ENCODE measurements at places on chromosomes 1 and 21. TPM values are rescaled to one million over a fixed set of nuclear protein-coding genes. Genes with fewer than 3 reads are reported as not detected.

The CELA3B gene
- not detected for total RNA-seq

- no peak for DNase-seq
Measured at GRCh38 chr1:197911857-197912696, 5.1 kb upstream of the LHX9 start.

GRCh38 chr1:109807822-109808680 lies 44.3 kb upstream of the EPS8L3 start:
- DNase-seq = no peak

DNA sequence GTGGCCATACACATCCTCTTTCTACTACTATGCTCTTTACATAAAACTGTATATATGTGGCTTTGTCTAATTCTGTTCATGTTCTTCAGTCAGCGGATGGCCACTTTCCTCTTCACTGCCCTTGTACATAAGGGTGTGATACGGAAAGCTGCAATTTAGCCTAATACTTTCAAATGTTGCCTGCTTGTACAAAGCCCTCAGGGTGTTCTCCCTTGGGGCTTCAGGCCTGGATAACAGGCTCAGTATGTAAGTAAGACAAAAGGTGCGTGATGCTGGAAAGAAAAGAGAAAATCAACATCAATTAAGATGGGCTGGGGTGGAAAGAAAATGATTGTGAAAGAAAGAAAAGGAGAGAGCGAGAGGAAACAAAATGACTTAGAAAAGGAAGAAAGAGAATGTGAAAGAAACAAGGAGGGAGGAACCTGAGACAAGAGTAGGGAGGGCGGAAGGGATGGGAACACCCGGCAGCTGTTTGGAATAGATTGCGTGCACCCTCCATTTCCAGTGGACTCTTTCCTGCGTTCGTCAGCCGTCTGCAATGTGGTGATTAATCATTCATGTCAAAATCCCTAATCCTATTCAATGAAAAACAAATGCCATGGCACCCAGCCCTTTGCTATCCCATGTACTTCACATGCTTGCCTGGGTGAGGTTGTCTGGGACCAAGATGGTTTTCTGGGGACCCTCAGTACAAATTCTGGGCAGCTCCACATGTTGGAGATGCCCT lies 553.6 kb downstream of the NUF2 start:
- no peak for DNase-seq

DNA sequence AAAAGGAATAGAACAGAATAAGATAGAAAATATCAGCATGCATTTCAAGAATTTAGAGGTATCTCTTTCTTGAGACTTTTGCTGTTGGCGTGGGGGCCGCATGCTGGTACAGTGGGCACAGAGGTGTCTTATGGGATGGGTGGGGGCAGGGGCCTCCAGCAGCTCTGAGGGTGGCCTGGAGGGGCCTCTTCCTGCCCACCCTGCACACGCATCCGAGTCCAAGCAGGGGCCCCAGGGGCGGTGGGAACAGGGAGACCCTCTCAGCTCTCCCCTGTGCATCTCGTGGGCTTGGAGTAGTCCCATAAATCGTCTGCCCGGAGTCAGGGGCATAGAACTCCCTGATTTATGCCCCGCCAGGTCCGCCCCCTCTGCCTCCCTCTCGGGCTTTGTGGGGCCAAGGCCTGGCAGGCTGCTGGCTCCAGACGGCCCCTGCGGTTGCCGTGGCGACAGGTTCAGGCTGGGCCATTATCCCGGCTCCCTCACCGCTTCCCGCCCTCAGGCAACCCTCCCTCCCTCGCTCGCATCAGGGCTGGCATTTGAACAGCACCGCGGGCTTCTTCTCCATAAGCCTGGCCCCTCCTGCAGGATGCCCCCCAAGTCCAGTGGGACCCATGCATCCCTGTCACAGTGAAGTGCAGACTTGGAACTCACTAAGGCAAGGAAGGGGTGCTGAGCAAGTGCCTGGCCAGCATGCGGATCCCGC lies 133.2 kb upstream of the ZBTB40 start:
- peak; percentile 21 for DNase-seq

- no peak for DNase-seq
Measured at GRCh38 chr1:247375747-247376146, 40.2 kb upstream of the NLRP3 start.

GRCh38 chr1:222109836-222110235 lies 367.9 kb upstream of the DUSP10 start:
- DNase-seq = no peak

DNA sequence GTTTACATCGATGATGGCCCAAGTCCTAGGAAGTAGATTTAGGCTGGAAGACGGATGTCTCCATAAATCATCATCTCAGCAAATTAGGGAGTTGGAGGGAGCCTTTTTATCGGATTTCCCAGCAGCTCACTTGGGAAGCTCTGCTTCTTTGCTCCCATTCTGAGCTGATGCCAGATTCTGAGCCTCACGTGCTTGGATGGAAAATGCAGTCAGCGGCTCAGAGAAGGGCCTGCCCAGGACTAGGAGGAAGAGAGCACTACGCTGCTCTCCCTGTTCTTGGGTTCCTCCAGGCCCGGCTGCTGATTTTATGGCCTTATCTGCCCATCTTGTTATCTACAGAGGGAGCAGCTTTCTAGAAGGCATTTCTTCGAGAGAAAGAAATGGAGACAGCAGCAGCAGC lies 42.0 kb downstream of the UBIAD1 start:
- no peak for DNase-seq

DNA sequence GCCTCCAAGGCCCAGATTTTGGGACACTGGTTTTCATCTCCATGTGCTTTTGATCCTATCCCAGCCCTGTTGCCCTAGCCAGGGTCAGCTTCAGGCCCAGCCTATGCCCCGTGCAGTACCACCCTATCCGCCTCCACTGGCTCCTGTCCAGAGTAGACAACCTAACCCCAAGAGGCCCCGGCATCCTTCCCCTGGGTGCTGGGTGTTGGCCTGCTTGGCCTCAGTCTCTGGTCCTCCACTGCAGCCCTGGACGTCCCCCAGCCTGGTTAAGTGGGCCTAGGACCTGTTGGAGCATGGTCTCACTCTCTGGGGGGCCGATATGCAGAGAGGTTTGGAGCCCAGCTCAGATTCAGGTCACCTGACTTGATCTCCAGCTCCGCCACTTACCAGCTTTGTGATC lies 1.6 kb downstream of the CSF3R start:
- no peak for DNase-seq

Measured in cerebellum (tissue), 4 donors.